ENCODE measurements at places on chromosomes 12 and 14.

GRCh38 chr12:26369588-26369987 lies 174.2 kb downstream of the SSPN start:
- no peak for DNase-seq

DNA sequence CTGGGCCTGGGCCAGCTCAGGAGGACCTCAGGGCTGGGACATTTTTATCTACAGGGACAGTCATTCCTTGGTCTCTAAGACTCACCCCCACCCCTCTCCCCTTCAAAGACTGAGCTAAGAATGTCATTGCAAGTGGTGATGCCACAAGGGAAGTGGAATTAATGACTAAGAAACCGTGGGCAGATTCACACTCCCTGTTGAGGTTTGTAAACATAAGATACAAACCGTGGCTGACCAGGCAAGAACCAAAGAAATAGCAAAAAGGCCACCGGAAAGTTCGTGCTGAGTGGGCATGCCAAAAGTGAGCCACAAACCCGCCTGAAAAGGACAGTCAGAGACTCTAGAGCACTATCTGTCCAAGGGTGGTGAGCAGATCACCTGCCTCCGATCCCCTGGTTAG lies 25.7 kb downstream of the NUAK1 start:
- no peak for DNase-seq

- no peak for DNase-seq
Measured at GRCh38 chr14:21256539-21257393, 12.5 kb downstream of the HNRNPC start.

DNA sequence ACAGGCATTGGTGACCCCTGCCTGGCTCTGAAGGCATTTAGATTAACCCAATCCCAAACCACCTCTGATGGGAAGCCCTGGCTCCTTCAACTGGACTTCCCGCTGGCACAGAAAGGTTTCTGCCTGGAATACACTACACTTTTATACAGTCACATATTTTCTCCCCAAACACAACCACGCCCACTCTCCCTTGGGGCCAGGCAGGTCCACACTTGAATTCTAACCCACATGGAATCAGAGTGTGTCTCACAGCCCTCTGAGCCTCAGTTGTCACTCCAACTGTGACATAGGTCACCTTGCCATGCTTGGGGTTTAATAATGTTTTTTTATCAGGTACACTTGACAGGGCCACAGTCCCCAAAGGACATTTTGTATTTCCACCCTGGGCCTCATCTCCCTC lies 368.6 kb downstream of the BCL11B start:
- DNase-seq, result no peak

DNA sequence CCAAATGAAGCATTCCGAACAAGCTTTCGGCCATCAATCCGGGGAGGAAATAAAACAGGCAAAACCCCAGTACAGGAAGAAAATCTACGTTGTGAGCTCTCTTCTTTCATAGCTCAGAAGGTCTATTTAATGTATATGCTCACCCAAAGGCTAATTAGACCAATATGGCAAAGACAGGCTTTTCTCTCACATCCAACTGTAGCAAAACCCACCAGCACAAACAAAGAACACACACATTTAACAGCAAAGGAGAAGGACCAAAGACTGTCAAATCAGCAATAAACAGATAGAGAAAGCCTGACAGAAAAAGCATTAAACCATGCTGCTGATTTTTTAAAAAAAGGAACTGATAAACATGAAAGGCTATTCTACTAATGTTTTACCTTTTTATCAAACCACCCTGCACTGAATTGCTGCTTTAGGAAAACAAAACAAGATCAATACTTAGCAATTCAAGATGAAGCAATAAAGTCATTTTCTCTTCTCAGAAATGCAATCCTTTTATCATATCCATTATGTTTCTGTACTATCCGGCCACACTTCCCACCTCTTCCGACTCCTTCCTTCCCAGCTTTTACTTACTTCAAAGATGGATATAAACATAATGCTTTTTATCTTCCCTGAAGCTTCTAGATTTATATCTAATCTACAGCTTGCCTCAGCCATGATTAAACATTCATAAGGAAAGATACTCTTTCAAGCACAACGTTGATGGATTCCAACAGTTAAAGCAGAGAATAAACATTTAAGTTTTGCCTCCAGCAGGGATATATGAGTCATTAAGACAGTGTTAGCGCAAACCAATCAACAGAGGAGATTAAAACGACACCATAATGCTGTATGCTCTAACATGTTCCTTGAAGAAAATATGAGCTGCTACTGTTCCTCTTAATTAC lies 74.6 kb upstream of the BBS10 start:
- DNase-seq, result no peak

DNA sequence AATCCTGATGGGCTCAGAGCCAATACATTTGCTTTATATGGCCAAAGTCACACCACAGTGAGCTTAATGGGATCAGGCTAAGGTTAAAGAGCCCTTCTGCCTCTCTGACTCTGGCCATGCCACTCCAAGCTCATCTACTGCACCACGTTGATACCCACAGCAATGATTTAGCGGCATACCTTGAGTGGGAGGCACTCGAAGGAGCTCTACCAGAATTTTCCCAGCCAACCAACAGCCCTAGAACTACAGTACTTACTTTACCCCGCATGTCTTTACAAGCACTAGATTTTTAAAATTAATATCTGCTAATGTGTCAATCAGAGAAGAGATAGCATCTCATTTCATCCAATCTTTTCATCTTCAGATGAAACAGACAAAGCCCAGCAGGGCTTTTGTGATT lies 300.5 kb downstream of the GRIN2B start:
- no peak for DNase-seq

GRCh38 chr14:38931969-38932652 lies 170.9 kb downstream of the SEC23A start:
- DNase-seq, result no peak

GRCh38 chr12:53344824-53345485 lies 8.8 kb upstream of the SP7 start:
- DNase-seq, result peak; percentile 81

- DNase-seq, result no peak
Measured at GRCh38 chr12:70739756-70740155, 102.5 kb upstream of the PTPRB start.

GRCh38 chr12:62468397-62468796 lies 1.8 kb downstream of the MON2 start:
- no peak for DNase-seq

- peak; percentile 74 for DNase-seq
Measured at GRCh38 chr14:68977718-68978171, 1.4 kb downstream of the ACTN1 start.

- no peak for DNase-seq
Measured at GRCh38 chr12:106127338-106128126, 11.2 kb downstream of the NUAK1 start.

DNA sequence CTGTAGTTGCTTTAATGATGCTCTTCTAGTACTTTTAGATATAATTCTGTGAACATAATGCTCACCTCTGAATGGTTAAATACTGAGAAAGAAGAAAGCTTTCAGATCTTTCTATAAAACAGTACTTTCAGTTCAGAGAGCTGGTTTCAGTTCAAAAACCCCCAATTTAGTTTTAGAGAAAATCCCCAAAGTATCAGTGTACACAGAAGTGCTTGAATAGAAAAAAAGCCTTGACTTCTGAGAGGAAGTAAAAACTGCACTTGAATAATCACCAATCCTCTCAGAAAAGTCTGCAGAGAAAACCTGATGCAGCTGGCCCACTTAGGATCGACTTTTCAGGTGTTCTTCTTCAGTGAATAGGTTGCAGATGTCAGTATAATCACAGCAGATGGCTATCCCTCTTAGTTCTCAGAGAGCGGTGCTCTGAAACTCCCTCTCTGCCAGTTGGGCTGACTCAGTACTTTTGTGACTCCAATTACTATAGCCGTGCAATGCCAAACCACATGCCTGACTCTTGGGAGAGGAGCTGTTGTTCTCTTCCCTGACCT lies 616.3 kb downstream of the LRFN5 start:
- DNase-seq, result no peak

DNA sequence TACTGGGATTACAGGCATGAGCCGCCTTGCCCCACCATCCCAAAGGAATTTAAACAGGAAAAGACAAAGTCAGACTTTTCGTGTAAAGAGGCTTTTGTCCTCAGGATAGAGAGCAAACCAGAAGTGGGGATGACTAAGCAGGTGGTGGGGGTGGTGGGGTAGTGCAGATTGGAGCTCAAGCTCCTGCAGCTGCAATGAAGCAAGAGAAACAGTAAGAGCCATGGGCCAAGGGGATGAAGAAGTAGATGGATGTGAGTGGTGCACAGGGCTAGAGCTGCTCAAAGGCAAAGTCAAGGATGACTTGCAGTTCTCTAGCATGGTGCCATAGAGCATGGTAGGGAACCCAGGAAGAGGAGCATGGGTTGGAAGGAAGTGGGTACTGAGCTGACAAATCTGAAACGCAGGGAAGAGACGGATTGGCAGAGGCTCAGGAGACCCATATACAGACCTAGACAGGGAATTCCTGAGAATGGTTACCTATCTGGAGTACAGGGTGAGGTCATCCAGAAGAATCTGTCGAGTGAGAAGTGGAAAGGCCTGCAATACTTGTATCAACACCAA lies 11.4 kb upstream of the RNF34 start:
- DNase-seq, result no peak

DNA sequence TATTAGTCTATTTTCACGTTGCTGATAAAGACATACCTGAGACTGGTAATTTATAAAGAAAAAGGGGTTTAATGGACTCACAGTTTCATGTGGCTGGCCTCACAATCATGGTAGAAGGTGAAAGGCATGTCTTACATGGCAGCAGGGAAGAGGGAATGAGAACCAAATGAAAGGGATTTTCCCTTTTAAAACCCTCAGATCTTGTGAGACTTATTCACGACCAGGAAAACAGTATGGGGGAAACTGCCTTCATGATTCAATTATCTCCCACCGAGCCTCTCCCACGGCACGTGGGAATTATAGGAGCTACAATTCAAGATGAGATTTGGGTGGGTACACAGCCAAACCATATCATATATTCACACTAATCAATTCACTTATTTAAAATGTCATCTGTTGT lies 41.4 kb downstream of the KTN1 start:
- no peak for DNase-seq
